ENCODE measurements at places on chromosomes 13 and 19. TPM values are rescaled to one million over a fixed set of nuclear protein-coding genes. Genes with fewer than 3 reads are reported as not detected.

The KLK3 gene
- total RNA-seq = not detected

The STARD13 gene
- 18.0 TPM for total RNA-seq

The WDR62 gene
- 9.6 TPM for total RNA-seq

The OR10H1 gene
- not detected for total RNA-seq

The LMO7 gene
- 19.1 TPM for total RNA-seq
